Activated CD4-positive, CD25-positive, alpha-beta regulatory T cell treated with anti-CD3 and anti-CD28 coated beads, Interleukin-2, amount 50 U/mL, for 16 hours (primary cell): ENCODE measurements at places on chromosomes 5 and 9.

GRCh38 chr9:97985058-97985861 is 2.1 kb downstream of the ANP32B start:
- DNase-seq: peak; percentile 9

DNA sequence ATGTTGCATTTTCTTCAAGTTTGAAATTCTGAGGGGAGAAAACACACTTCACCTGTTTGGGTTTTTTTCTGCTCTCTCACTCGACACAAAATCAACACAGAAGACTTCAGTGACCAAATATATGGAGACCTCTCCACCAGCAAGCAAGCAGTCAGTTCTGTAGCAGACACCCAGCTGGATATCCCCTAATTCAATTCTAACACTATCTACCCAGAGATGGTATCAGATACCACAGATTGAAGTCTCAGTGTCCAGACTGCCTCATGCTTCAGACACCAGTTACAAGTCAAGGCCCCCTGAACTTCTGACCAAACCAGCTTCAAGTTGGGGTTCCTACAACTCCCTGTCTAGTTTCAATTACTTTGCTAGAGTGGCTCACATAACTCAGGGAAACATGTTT is 97.8 kb downstream of the INVS start:
- no peak for DNase-seq

- DNase-seq: no peak
Observed at GRCh38 chr9:8543219-8543618, 743.6 kb upstream of the DMAC1 start.

DNA sequence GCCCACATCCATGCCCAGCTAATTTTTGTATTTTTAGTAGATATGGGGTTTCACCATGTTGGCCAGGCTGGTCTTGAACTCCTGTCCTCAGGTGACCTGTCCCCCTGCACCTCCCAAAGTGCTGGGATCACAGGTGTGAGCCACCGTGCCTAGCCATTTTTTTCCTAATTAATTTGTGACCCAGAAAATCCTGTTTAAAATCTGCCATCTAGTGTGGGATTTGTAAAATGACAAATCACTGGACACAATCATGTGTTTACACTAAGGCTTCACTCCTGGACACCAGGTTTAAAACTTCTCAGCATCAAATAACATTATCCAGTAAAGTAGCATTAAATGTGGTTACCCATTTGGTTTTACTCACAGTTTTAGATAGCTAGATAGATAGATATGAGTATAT is 18.6 kb upstream of the KDM4C start:
- DNase-seq: no peak
